ENCODE measurements at places on chromosomes 13 and 19.

- no peak for DNase-seq
These were observed 138.1 kb upstream of the KL start for GRCh38 chr13:32878163-32878562.

DNA sequence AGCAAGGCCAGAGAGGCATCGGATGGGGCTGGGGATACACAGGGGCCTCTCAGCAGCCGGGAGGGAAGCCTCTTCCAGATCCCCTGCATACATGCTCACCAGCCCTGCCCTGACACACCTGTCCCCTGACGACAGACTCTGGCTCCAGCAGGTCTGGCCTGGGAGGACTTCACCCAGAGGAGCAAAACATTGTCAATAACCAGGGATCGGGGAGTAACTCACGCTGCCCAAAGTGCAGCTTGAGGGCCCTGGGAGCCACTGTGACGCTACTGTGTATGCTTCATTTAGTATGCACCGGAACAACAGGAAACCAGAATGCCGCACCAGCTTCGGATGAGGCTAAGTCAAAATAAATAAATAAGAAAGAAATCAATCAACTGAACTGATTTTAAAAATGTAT lies 12.4 kb upstream of the CD22 start:
- DNase-seq = no peak

DNA sequence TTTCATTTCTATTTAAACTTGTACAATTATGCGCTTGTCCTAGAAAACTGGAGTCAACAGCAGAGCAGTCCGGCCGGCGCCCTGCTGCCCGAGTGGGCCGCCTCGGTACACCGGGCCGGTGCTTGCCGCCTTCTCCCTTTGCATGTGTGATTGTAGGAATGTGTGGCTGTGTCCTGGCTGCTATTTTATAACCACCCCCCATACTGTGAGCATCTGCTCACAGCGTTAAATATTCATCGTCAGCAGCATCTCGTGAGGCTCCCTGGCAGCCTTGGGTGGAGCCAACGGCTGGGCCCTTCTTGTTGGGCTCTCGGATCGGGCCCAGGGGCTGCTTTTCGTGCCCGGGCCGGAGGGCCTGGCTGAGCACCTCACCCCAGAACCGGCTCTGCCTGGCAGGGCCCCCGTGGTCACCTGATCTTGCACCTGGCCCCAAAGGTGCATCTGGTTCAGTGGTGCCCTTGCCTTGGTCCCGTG lies 10.6 kb downstream of the PIAS4 start:
- no peak for DNase-seq

- DNase-seq = no peak
These were observed 199.7 kb upstream of the TSHZ3 start for GRCh38 chr19:31548941-31549340.

- DNase-seq = no peak
These were observed 573 bp upstream of the ERCC5 start for GRCh38 chr13:102845289-102845629.

DNA sequence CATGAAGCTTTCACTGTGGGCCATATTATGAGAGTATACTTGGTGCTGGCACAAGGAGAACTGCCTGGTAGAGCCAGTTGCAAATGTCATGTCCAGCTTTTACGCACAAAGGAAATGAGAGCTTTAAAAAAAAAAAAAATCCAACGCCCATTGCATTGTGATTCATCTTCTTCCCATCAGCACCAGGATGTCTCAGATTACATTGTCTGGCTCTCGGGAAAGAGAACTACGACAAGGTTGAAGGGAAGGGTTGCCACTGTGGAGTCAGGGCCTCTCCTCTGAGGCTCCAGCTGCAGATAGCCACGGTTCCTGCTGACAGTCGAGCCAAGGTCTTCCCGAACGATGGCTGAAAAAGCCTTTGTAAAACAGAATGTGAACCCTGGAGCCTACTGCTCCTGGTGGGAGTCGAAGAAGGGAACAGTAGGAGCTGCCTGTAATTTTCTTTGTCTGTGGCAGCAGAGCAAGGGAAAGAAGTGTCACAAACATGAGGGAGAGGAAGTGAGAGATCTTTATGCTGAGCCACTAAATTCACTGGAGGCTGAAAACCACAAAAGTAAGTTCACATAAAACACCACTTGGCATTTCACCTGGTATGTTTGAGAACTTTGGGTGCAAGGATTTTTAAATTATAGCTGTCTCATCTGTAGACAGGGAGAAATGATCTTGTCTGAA lies 704.7 kb downstream of the DIAPH3 start:
- DNase-seq = no peak

- DNase-seq = no peak
These were observed 42.1 kb downstream of the STK24 start for GRCh38 chr13:98534821-98535220.
